ENCODE measurements at places on chromosomes 12 and 14. TPM values are rescaled to one million over a fixed set of nuclear protein-coding genes. Genes with fewer than 3 reads are reported as not detected.
A peak's percentile ranks its signal among the peaks of the same experiment; 100 is the strongest.

DNA sequence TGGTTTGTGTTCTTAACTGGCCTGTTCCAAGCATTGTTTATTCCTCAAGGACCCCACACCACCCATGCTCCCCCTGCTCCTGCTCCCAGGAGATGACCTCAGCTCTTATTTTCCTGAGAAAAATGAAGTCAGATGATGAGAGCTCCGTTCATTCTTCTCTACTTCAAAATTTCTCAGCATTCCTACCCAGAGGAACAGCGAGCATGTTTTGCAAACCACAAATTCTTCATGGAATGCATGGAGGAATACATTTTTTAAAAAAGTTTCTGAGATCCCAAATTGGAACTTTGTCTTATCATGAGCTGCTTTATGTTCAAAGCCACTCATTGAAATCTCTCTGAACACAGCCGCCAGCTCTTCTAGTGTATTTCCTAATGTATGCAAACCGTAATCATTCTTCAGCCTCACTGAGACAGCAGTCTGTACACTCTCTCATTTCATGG lies 44.9 kb downstream of the SYNE2 start:
- H3K27ac ChIP-seq, result no peak overlapping the region
- no peaks in the 10 kb centered on the region for H3K27me3 ChIP-seq
- DNase-seq, result no peak
- H3K36me3 ChIP-seq, result no peaks in the 10 kb centered on the region
- peaks cover 29% of the 10 kb centered on the region for H3K4me1 ChIP-seq

- H3K4me1 ChIP-seq, result no peaks in the 10 kb centered on the region
- peaks cover 2% of the 10 kb centered on the region for H3K27me3 ChIP-seq
- H3K36me3 ChIP-seq, result no peaks in the 10 kb centered on the region
- no peak for DNase-seq
- no peak overlapping the region for H3K4me3 ChIP-seq
- no peak overlapping the region for H3K27ac ChIP-seq
Observed at GRCh38 chr12:123573870-123574269, 10.5 kb upstream of the TMED2 start.

GRCh38 chr12:104049278-104049902 lies 597 bp downstream of the GLT8D2 start:
- H3K4me3 ChIP-seq, result no peak overlapping the region
- H3K27me3 ChIP-seq, result peaks cover 9% of the 10 kb centered on the region
- H3K36me3 ChIP-seq, result no peaks in the 10 kb centered on the region

DNA sequence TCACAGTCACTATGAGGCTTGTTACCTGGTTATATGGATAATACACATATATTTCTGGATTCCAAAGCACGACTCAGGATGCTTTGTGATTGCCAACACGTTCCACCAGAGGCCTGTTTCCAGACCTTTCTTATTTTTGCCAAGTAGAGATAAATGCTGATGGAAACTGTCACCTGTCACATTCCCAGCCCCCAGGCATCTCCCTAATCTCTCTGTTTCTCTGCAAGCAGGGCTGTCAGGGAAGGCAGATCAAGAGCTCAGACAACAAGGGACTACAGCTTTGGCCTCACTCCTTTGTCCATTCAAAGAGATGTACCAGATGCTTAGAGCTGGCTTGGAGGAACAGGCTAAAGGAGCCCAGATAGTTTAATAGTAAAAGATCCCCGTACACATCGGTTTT lies 21.8 kb upstream of the DDHD1 start:
- H3K27ac ChIP-seq, result no peak overlapping the region
- H3K4me1 ChIP-seq, result no peaks in the 10 kb centered on the region
- H3K4me3 ChIP-seq, result no peak overlapping the region
- no peaks in the 10 kb centered on the region for H3K27me3 ChIP-seq

GRCh38 chr14:101361451-101362433 lies 199.6 kb upstream of the DIO3 start:
- no peak overlapping the region for H3K4me3 ChIP-seq
- no peak overlapping the region for H3K27ac ChIP-seq
- H3K36me3 ChIP-seq, result no peaks in the 10 kb centered on the region
- no peaks in the 10 kb centered on the region for H3K4me1 ChIP-seq

GRCh38 chr12:67630373-67631088 lies 18.0 kb upstream of the DYRK2 start:
- peak; percentile 96 for DNase-seq
- H3K4me3 ChIP-seq, result no peak overlapping the region
- peak overlapping the region; percentile 69 for H3K27ac ChIP-seq
- H3K4me1 ChIP-seq, result peaks cover 28% of the 10 kb centered on the region

- H3K4me1 ChIP-seq, result peaks cover 29% of the 10 kb centered on the region
- H3K36me3 ChIP-seq, result no peaks in the 10 kb centered on the region
- no peak overlapping the region for H3K27ac ChIP-seq
- H3K4me3 ChIP-seq, result no peak overlapping the region
- H3K27me3 ChIP-seq, result peaks cover 2% of the 10 kb centered on the region
Observed at GRCh38 chr12:57046086-57046791, 3.7 kb downstream of the MYO1A start.

- H3K27ac ChIP-seq, result no peak overlapping the region
- peaks cover 6% of the 10 kb centered on the region for H3K4me1 ChIP-seq
- DNase-seq, result no peak
- H3K4me3 ChIP-seq, result no peak overlapping the region
Observed at GRCh38 chr14:72663956-72664650, 229.8 kb downstream of the DPF3 start.

DNA sequence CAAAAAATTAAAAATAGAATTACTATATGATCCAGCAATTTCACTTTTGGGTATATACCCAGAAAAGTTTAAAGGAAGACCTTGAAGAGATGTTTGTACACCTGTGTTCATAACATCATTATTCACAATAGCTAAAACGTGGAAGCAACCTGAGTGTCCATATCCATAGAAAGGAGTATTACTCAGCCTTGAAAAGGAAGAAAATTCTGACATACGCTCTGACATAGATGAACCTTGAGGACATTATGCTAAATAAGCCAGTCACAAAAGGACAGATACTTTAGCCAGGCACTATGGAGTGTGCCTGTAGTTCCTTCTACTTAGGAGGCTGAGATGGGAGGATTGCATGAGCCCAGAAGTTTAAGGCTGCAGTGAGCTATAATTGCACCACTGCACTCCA lies 6.1 kb upstream of the RD3L start:
- peaks cover 5% of the 10 kb centered on the region for H3K27me3 ChIP-seq
- DNase-seq, result no peak
- no peak overlapping the region for H3K4me3 ChIP-seq

- H3K4me3 ChIP-seq, result no peak overlapping the region
- no peak for DNase-seq
Observed at GRCh38 chr14:47746986-47747385, 71.6 kb upstream of the MDGA2 start.

RHOJ gene
- not detected for total RNA-seq

EIF2S3B gene
- 0.88 TPM for total RNA-seq

CD4 gene
- total RNA-seq, result 8.5 TPM

SSTR1 gene
- not detected for total RNA-seq
